ENCODE measurements at places on chromosomes 6 and 20.

DNA sequence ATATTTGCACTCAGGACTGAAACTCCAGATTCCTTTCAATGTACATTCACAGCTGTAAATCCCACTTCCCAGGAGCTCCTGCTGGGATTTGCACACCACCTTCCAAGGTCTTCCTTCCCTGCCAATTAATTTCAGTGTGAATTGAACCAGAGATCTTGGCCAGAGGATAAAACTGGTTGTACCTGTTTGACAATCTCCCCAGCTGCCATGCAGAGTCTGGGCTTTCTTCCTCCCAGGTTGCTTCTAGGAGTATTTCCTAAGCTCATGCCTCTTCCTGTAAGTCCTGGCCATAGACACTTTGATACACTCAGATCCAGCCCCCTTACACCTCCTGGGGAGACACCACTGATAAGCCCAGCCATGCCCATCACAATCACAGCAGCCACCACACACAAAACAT, 15.6 kb downstream of the MAFB start:
- no peak for DNase-seq

DNA sequence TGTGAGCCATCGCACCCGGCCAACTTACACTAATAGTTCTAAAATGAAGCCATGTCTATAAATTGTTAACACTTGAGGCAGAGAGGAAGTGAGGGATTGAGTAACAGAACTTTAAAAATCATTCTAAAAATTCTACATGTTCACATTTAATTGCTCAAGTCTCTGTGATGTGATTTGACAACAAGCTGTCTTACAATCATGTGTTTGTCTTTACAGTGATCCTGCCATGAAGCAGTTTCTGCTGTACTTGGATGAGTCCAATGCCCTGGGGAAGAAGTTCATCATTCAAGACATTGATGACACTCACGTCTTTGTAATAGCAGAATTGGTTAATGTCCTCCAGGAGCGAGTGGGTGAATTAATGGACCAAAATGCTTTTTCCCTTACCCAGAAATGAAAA, 23.6 kb downstream of the GTF2H5 start:
- no peak for DNase-seq

DNA sequence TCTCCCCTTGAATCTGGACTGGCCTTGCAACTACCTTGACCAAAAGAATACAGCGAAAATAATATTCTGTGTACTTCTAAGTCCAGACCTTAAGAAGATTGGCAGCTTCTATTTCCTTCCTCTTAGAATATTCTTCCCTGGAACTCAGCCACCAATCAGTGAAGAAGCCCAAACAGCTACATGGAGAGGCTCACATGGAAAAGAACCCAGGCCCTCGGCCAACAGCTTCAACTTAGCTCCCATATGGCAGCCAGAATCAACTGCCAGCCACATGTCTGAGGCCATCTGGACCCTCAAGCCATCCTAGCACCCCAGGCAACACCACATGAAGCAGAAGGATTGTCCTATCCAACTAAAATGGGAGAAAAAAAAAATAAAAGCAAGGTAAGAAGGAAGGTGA, 178.8 kb downstream of the IBTK start:
- no peak for DNase-seq

- DNase-seq: no peak
These were observed 1.5 kb upstream of the ISM1 start for GRCh38 chr20:13219327-13220193.

GRCh38 chr6:87762116-87762515, 60.1 kb upstream of the AKIRIN2 start:
- DNase-seq: no peak

- no peak for DNase-seq
These were observed 83.4 kb downstream of the OPN5 start for GRCh38 chr6:47865206-47865605.

DNA sequence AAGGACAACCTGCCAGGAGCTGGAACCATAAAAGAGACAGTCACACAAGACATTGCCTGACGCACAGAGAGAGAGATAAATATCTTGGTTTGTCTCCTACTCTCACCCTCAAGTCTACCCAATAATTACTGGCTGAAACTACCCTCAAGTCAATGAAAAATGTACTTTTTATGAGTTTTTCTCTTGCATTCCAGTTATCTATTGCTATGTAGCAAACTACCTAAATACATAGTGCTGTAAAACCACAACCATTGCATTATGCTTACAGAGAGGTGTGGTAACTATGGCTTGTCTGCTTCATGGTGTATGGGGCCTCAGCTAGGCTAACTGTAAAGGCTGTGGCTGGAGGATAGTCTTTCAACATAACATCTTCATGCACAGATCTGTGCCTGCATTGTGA, 247.8 kb downstream of the HAO1 start:
- DNase-seq: no peak

DNA sequence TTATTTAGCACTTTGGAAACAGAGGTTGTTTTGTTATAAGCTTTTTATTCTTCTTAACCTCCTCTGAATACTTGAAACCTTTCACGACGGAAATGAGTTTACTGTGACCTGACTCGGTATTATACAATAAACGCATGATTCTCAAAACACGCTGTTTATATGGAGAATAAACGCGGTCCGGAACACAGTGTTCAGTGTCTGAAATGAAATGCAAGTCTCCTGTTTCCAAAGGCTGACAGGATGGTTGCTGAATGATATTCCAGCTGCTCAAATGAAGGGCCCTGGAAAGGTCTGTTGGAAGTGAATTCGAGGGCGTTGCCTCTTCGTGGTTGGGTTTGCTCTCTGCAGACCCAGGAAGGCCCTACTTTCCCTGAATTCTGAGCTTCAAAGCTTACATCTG, 83.4 kb downstream of the RSPH3 start:
- DNase-seq: no peak

DNA sequence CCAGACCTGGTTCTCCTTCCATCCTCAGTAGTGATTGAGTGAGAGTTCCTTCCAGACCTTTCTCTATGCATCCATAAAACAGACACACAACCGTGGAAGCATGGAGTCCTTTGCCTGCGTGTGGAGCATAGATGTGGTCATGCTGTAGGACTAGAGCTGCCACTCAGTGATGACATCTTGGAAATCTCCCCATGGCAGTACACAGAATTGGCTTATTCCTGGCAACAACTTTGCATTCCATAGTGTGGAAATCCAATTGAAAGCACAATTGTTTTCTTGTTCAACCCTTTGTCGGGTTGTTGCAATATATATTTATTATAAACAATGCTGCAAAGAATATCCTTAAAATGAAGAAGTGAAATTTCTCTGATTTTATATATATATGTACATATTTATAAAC, 547.8 kb downstream of the CDH26 start:
- DNase-seq: no peak

DNA sequence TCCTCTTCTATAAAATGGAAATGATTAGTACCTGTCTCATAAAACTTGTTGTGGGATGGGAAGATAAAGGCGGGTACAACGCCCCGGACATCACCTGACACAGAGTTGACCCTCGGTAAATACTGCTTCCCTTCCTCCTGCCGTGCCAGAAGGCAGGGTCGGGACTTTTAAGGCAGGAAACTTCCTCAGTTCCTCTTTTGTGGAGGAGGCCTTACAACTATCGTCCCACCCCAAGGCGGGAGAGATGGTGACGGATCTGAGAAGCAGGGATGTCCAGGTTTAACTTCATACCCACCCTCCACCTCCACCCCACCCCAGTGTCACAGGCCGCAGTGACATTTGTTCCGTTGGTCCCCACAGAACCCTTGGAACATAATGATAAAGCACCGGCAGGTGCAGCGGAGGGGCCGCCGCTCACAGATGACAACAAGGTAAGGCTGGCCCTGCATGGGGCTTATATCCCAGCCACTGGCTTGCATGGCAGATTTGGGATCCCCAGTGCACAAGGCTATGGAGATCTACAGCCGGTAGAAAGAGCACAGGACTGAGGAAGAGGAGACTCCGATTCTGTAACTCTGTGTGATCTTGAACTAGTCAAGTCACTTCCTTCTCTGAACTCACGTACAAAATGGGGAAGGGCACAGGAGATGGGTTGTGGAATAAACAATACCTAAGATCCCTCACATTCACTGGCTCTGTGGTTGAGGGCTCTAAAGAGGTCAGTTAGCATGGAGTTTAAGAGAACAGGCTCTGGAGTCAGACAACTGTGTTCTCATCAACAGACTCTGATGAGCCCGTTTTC, 764 bp downstream of the DNTTIP1 start:
- DNase-seq: no peak

GRCh38 chr20:11838076-11838636, 79.5 kb upstream of the BTBD3 start:
- DNase-seq: no peak

DNA sequence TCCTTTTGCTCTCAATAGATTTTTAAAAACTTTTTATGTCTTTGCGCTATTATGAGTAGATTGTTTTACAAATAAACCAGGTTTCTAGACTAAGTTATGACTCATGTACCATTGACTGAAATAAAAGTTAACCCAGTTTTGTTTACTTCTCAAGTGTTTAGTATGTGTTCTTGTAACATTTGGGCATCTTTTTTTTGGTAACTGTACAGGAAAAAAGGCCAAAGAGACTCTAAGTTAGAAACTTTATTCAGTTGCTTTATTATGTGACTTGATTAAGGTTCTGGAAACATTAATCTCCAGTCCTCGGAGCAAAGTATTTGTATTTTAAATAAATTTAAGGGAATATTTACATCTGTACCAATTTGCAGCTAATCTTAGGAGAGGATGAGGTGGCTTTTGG, 2.9 kb downstream of the NKAIN2 start:
- no peak for DNase-seq

GRCh38 chr6:31125162-31125561, 4.9 kb upstream of the CDSN start:
- no peak for DNase-seq

DNA sequence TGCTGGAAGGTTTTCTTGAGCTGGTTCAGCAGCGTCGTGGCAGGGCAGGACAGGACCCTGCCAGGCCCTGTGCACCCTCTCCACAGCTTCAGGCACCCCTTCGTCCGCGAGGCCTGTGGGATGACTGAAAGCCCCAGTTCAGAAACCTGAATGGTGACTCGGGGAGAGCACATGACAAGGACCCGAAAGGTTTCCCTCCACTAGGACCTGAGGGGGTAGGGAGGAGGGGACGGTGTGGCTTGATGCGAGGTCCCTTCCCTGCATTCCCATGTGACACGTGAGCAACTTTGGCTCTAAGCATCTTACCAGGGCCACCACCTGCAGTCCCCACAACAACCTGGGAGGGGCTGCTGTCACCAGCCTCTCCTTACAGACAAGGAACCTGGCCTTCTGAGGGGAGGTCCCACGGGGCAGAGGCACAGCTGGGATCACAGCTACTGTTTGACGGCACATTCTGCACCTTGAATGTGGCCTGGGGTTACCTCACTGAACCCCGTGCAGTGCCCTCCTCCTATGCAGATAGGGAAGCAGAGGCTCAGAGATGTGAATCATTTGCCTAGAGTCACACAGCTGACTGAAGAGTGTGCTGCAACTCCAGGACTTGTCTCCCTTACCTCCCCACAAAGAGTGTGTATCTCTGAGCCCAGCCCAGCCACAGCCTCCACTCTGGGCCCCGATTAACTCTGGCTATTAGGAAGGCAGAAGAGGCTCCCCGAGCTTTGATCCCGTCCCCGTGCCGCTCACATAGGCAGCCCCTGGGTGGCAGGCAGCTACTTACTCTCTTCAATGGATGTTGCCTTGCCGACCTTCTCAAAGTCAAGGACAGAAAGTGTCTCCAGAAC, 84.6 kb downstream of the PTPN1 start:
- DNase-seq: no peak

DNA sequence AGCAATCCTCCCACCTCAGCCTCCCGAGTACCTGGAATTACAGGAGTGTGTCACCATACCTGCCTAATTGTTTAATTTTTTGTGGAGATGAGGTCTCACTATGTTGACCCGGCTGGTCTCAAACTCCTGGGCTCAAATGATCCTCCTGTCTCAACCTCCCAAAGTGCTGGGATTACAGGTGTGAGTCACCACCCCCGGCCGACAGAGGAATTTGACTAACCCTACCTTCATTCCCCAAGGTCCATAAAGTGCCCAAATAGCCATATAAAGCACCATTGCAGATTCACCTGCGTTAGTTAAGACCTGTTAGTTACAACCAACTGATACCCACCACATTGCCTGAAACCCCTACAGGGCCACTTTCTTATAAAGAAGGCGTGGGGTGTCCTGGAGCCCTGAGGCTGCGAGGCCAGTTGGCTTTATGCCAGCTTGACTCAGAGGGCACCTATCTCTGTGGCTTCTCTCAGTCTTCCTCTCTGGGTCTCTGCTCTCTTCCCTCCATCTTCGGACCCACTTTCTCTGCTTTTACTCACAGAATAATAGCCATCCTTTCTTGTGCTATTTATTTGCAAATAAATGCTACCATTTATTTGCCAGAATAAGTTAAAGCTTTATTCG, 65.6 kb downstream of the SLC2A10 start:
- no peak for DNase-seq

DNA sequence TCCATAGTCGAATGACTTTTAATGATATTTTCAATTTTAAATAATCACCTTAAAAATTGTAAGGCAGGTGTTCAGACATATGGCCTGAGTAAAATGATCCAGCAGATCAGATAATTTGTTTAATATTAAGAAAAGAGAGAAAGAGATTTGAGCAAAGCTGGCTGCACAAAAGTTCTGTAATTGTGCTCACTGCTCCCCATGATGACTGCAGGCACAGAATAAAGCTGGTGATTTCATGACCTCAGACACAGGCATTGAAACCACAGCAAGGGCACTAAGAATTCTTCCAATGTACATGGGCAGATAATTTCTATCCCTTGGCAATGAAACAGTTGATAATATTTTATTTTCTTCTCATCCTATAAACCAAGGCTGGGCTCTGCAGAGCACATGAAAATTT, 553.1 kb downstream of the NKAIN2 start:
- no peak for DNase-seq

DNA sequence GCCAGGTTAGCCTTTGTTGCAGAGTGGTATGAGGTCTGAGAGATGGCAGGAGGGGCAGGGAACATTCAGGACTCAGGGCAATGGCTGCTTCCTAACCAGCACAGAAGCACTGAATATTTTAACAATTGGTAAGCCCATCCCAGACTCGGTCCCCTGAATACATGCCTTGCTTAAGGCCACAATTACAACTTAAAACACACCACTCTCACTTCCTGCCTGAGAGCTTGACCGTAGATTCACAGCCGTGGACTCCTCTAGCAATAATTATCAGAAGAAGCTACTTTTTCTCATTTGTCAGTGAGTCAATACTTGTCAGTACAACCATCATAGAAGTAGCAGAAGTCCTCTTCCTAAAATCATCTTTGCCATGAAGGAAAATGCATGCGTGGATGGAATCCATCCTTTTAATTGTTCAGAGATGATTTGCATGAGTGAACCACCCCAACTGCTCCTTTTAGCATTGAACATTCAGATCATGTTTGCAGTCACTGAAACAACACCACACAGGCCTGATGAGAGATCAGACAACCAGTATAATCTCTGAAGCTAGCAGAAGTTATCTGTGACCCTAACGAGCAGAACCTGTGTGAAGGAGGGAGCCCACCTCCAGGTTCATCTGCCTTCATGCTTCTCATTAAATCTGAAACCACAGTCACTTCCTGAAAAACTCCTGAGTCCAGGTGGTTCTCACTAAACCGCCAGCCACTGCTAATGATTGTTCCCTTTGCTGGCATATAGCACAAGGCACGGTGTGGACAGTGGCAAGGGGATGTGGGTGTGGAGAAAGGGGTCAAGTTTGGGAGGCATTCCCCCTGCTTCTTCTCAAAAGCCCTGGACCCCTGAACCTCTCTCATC, 333.9 kb upstream of the CNR1 start:
- no peak for DNase-seq

All from Caco-2 (cell line).